Stimulated activated CD4-positive, alpha-beta T cell treated with anti-CD3 and anti-CD28 coated beads, Interleukin-15, amount 100 ng/mL, for 48 hours (primary cell): ENCODE measurements at places on chromosomes 16 and 17.

- no peak for DNase-seq
These were observed 29.7 kb upstream of the OR1A2 start for GRCh38 chr17:3167574-3167973.

- DNase-seq = no peak
These were observed 17.8 kb upstream of the EEF2K start for GRCh38 chr16:22188267-22188594.

DNA sequence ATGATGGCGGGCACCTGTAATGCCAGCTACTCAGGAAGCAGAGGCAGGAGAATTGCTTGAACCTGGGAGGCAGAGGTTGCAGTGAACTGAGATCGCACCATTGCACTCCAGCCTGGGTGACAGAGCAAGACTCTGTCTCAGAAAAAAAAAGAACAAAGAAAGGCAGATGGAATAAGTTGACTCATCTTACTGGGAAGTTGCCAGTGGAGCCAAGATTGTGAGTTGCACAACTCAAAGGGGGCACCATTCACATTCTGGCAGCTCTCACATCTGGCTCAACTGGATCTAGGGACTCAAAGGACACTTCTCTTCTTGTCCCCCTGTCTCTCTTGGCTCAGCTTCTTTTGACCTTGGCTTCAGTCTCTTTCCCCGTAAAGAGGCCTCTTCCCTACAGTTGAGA lies 53.7 kb upstream of the ETV4 start:
- DNase-seq = no peak

GRCh38 chr17:77429969-77430752 lies 289.4 kb downstream of the SEC14L1 start:
- peak; percentile 82 for DNase-seq

DNA sequence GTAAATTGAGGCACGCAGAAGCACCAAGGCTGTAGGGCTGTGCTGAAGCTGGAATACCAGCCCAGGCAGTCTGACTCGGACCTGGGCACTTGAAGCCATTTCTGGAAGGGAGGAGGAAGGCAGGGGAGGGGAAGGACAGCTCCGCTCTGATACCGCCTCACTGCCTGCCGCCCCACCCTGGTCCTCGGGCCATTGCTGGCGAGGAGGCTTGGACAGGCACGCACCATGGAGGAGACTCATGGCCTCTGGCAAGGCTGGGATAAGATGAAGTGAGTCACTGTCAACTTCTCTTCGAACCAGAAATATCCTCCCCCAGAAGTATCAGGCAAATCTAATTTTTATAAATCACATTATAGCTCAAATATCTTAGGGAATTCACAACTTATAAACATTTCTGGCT lies 81.3 kb downstream of the SDK2 start:
- no peak for DNase-seq

- no peak for DNase-seq
These were observed 8.3 kb upstream of the RAB5C start for GRCh38 chr17:42163113-42163512.

DNA sequence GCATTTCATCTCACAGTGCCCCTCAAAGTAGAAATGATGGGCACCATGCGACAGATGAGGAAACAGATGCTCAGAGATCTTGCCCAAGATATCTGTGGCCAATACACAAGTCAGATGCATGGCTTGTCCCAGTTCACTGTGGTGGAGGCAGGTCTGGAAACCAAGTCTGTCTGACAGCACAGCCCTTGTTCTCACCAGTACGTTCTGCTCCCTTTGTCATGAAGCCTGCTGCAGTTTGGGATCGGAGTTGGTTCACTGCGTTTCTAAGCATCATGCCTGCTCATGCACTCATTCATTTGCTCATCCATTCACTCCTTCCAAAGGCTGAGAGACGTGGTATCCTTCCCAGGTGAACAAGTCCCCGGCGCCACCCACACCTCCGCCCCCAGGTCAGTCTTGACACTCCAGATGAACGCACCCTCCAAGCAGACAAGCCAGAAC lies 27.2 kb upstream of the MEAK7 start:
- DNase-seq = no peak

DNA sequence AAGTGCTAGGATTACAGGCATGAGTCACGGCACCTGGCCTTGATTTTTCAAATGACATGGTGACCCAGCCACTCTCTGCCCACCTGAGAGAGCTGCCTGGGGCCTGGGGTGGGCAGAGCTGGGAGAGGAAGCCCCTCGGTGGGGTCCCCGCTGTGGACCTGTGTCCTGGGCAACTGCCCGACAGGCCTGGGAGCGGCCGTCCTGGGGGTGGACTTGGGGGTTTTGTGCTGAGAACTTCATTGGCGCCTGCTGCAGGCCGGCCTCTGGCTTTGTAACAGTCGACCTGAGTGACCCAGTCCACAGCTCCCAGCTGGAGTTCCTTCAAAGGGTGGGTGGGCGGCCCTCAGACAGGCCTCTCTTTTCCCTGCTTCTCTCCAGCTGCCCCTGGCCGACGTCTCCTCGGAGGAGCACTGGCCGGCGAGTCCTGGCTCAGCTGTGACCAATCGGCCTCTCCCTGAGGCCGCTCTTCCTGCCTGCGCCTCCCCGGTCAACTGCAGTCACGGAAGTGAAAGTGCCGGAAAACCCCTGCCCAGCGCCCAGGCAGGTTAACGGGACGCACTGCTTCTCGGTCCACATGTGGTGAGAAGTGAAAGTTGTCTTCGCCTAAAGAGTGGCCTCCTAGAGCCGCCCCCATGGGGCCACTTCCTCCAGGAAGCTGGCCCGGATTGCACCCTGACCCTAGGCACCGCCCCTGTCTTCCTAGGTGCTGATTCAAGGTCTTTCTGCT lies 5.5 kb downstream of the CBFA2T3 start:
- DNase-seq = no peak

- DNase-seq = no peak
These were observed 59.0 kb upstream of the CACNG5 start for GRCh38 chr17:66775881-66776400.

GRCh38 chr16:67718668-67719047 lies 458 bp downstream of the GFOD2 start:
- DNase-seq = no peak

- DNase-seq = no peak
These were observed 47.2 kb upstream of the MED13 start for GRCh38 chr17:62112229-62112628.

- peak; percentile 26 for DNase-seq
These were observed 331 bp upstream of the CCDC92B start for GRCh38 chr17:2749784-2750181.

- DNase-seq = no peak
These were observed 126.4 kb upstream of the ANKFN1 start for GRCh38 chr17:56026915-56027314.
